ENCODE measurements at places on chromosomes 13 and 19. TPM values are rescaled to one million over a fixed set of nuclear protein-coding genes. Genes with fewer than 3 reads are reported as not detected.

DNA sequence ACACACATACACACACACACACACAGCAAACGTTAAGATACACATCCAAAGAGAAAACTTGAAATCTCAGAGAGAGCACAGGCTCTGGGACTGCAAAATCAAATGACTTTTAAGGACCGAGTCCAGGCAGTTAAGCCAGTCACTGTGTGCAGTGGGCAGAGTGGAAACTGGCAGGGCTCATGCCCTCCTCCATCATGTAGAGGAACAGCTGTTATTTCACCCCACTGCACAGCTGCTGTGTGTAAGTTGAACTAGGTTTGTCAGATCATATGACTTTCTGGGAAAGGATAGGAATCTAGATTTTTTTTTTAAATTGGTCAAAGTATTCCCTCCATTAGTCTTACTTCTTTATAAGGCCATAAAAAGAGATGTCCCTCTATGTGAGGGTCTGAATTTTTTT, 1002.1 kb downstream of the UQCRFS1 start:
- no peaks in the 10 kb centered on the region for H3K4me1 ChIP-seq
- no peak overlapping the region for H3K4me3 ChIP-seq
- H3K36me3 ChIP-seq = no peaks in the 10 kb centered on the region
- DNase-seq = no peak
- H3K27ac ChIP-seq = no peak overlapping the region

ZBTB32 gene
- polyA plus RNA-seq = 0.51 TPM

- H3K36me3 ChIP-seq = no peaks in the 10 kb centered on the region
- no peak overlapping the region for H3K27ac ChIP-seq
- H3K27me3 ChIP-seq = no peaks in the 10 kb centered on the region
- no peak for DNase-seq
Observed at GRCh38 chr19:16957151-16957701, 68.4 kb downstream of the F2RL3 start.

ACP5 gene
- polyA plus RNA-seq = 118 TPM

DNA sequence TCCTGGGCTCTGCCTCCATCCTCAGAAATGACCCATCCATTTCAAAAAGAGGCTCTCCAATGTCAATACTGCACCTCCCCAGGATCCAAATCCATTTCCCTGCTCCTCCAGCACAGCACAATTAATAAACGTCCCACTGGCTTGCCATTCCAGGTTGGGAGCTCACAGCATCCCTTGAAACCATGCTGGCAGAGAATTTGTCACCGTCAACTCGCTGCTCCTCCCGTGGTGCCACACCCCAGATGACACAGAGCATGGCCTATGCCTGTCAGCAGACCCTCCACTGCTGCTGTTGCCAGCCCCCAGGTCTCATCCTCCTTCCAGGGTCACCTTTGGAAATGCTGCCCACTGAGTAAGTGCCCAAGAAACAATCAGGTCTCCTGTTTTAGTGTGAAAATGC, 53.0 kb upstream of the UQCRFS1 start:
- H3K27ac ChIP-seq = no peak overlapping the region
- H3K27me3 ChIP-seq = no peaks in the 10 kb centered on the region
- H3K4me1 ChIP-seq = no peaks in the 10 kb centered on the region
- no peaks in the 10 kb centered on the region for H3K36me3 ChIP-seq
- DNase-seq = no peak

GRCh38 chr13:80437231-80437630, 96.3 kb upstream of the SPRY2 start:
- no peaks in the 10 kb centered on the region for H3K4me1 ChIP-seq
- H3K27ac ChIP-seq = no peak overlapping the region
- DNase-seq = no peak
- H3K4me3 ChIP-seq = no peak overlapping the region

- no peak overlapping the region for H3K27ac ChIP-seq
- H3K36me3 ChIP-seq = no peaks in the 10 kb centered on the region
- no peaks in the 10 kb centered on the region for H3K4me1 ChIP-seq
- no peaks in the 10 kb centered on the region for H3K27me3 ChIP-seq
- no peak for DNase-seq
Observed at GRCh38 chr13:36841391-36841790, 22.4 kb downstream of the RFXAP start.

ERICH4 gene
- polyA plus RNA-seq = 69.2 TPM

GRCh38 chr13:85509512-85509911, 289.7 kb downstream of the SLITRK6 start:
- H3K4me1 ChIP-seq = no peaks in the 10 kb centered on the region
- no peak overlapping the region for H3K27ac ChIP-seq
- no peak overlapping the region for H3K4me3 ChIP-seq
- H3K36me3 ChIP-seq = no peaks in the 10 kb centered on the region

GRCh38 chr13:79258489-79258888, 147.6 kb downstream of the RBM26 start:
- no peak overlapping the region for H3K27ac ChIP-seq
- H3K4me1 ChIP-seq = no peaks in the 10 kb centered on the region
- peaks cover 4% of the 10 kb centered on the region for H3K27me3 ChIP-seq
- no peaks in the 10 kb centered on the region for H3K36me3 ChIP-seq
- DNase-seq = no peak
- no peak overlapping the region for H3K4me3 ChIP-seq

DNA sequence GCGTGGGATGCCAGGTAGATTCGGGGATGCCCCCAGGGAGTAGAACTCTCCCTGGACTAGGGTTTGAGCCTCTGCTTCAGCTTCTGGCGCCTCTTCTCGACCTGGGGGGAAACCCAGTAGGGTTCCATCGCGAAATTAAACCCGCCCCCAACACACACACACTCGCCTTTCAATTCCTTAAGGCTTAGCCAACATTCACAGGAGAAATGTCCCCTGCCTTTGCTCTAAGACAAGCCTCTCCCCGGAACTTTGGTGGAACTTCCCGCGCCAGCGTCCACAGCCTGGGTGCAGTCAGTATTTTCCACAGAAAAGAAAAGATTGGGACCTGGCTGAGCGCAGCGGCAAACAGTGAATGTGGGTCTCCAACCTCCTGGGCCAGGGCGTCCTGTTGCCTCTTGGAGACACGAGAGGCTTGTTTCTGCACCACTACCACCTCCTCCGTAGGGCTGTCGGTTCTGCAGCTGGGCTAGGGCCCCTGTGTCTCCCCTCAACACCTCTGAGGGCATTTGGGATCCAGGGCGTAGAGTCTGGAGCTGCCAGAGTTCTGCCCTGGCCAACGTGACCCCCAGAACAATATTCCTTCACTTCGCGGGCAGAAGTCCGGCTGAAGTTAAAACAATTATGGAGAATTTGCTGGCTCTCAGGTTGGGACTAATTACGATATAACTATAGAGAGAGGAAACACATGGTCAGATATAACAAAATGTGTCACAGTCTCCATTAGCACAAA, 3.2 kb downstream of the PDX1 start:
- peaks cover 31% of the 10 kb centered on the region for H3K4me1 ChIP-seq
- peaks cover 100% of the 10 kb centered on the region for H3K27me3 ChIP-seq
- no peak overlapping the region for H3K4me3 ChIP-seq
- no peak for DNase-seq
- no peaks in the 10 kb centered on the region for H3K36me3 ChIP-seq

DNA sequence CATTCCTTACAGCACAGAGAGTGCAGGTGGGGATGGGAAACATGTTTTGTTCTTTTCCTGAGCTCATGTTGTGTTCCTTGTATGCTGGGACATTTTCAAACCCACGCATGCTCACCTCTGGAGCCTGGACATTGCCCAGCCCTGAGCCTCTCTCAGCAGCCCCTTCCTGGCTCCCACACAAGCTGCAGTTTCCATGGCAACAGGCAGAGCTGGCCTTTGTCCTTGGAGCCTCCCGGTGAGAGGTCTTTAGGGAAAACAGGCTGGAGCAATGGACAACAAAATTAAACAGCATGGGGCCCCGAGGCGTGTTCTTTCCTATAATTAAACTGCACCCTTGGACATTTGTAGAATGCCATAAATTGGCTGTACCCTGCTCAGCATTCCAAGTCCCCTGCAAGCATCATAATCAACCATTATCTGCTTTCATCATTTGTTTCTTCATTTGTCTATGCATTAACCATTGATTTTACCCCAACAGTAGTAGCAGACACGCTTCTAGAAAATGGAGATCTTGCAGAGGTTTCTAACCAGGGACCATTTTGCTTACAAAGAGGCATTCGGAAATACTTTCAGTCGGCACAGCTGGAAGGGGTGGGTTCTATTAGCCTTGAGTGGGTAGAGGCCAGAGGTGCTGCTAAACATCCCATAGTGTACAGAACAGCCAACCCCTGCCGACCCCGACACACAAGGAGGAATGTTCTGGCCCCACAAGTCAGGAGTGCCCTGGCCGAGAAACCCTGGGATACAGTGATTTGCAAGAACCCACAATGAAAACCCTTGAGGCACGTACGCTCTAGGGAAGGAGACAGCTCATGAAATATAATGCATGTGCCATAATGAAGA, 133.4 kb upstream of the PEG3 start:
- no peaks in the 10 kb centered on the region for H3K27me3 ChIP-seq
- H3K4me3 ChIP-seq = no peak overlapping the region
- H3K27ac ChIP-seq = no peak overlapping the region

- DNase-seq = no peak
- H3K36me3 ChIP-seq = peaks cover 89% of the 10 kb centered on the region
- no peak overlapping the region for H3K27ac ChIP-seq
- no peak overlapping the region for H3K4me3 ChIP-seq
- H3K4me1 ChIP-seq = no peaks in the 10 kb centered on the region
- no peaks in the 10 kb centered on the region for H3K27me3 ChIP-seq
Observed at GRCh38 chr19:15263361-15263985, 31.2 kb upstream of the EPHX3 start.

- no peaks in the 10 kb centered on the region for H3K4me1 ChIP-seq
- H3K27ac ChIP-seq = no peak overlapping the region
- no peak overlapping the region for H3K4me3 ChIP-seq
- H3K36me3 ChIP-seq = no peaks in the 10 kb centered on the region
Observed at GRCh38 chr13:40220299-40220935, 446.0 kb downstream of the FOXO1 start.

DNA sequence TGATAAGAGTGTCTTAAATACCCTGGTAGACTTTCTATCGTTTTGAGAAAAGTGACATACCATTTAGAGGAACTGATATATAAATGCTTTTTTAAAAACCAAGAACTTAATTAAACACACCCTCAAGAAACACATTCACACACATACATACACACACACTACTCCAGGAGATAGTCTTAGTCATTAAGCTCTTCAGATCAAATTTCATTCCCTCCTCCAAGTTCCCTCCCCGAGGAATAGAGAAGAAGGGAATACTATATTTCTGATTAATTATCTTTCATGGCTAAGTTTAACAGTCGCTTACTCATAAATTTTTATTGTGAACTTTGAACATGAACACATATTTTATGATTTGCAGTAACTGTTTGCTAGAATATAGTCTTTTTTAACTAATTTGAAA, 1109.5 kb downstream of the SLITRK1 start:
- H3K36me3 ChIP-seq = no peaks in the 10 kb centered on the region
- no peak overlapping the region for H3K27ac ChIP-seq
- no peaks in the 10 kb centered on the region for H3K27me3 ChIP-seq
- DNase-seq = no peak

GRCh38 chr13:43023289-43023963, at the start of gene DNAJC15:
Gene DNAJC15 (plus strand): TSS chr13:43023586. CDS start chr13:43023627, 41 bp downstream.
- peak within 1 kb of the TSS; percentile 76 for H3K27ac ChIP-seq
- peak; percentile 98 for DNase-seq
- peak within 1 kb of the TSS; percentile 53 for H3K4me3 ChIP-seq
- no peaks in the 10 kb centered on the region for H3K27me3 ChIP-seq

DNA sequence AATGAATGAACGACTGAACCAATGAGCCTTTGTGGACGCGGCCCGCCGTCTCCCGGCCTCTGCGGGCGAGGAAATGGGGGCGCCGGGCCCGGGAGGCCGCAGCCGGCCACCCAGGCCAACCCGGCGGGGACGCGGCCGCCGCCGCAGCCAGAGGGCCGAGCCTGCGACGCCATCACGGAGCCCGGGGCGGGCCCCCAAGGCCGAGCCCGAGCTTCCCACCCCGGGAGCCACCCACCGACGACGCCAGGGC, 216 bp downstream of the SUGP2 start:
- H3K27ac ChIP-seq = peak overlapping the region; percentile 73
- H3K27me3 ChIP-seq = no peaks in the 10 kb centered on the region
- peaks cover 13% of the 10 kb centered on the region for H3K4me1 ChIP-seq

DNA sequence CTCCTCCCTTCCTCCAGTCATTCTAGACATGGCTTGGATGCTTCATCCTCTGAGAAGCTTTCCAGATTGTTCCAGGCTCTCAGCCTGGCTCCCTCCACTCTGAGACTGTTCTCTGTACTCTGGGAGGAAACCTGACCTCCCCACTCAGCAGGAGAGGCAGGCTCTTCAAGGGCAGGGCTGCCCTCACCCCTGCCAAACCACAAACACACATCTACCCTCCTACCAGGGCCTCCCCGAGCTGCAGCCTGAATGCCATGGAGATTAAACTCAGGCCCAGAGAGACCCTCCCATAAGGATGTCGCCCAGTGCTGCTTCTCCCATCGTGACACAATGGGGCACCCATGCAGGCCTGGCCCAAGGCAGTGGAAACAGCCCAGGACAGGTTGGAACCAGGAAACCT, 16.2 kb downstream of the NUMBL start:
- H3K27ac ChIP-seq = no peak overlapping the region
- H3K4me3 ChIP-seq = no peak overlapping the region
- no peak for DNase-seq
- no peaks in the 10 kb centered on the region for H3K4me1 ChIP-seq

- peaks cover 26% of the 10 kb centered on the region for H3K4me1 ChIP-seq
- H3K36me3 ChIP-seq = no peaks in the 10 kb centered on the region
- no peak overlapping the region for H3K4me3 ChIP-seq
- peaks cover 78% of the 10 kb centered on the region for H3K27me3 ChIP-seq
Observed at GRCh38 chr19:46489445-46490272, 6.0 kb downstream of the PNMA8B start.

Data from large intestine (tissue), 12 donors.